Renal cortex interstitium (tissue), 15 donors: ENCODE measurements at places on chromosomes 1 and 21.

DNA sequence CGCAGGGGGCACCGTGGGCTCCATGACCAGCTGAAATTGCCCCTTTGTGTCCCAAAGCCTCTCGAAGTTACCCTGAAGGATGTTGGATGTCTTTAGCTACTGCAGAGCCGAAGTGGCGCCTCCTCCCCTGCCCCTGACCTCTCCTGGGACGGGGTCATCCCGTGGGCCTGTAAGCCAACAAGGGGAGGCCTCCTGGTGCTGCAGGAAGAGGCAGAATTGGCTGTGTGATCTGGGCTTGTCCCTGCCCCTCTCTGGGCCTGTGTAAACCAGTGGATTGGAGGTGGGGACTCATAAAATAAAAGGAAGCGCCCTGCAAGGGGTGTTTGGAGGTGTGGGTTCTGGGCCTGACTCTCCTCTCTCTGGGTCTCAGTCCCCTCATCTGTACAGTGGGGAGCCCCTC, 2.1 kb upstream of the TAS1R2 start:
- no peak for DNase-seq

DNA sequence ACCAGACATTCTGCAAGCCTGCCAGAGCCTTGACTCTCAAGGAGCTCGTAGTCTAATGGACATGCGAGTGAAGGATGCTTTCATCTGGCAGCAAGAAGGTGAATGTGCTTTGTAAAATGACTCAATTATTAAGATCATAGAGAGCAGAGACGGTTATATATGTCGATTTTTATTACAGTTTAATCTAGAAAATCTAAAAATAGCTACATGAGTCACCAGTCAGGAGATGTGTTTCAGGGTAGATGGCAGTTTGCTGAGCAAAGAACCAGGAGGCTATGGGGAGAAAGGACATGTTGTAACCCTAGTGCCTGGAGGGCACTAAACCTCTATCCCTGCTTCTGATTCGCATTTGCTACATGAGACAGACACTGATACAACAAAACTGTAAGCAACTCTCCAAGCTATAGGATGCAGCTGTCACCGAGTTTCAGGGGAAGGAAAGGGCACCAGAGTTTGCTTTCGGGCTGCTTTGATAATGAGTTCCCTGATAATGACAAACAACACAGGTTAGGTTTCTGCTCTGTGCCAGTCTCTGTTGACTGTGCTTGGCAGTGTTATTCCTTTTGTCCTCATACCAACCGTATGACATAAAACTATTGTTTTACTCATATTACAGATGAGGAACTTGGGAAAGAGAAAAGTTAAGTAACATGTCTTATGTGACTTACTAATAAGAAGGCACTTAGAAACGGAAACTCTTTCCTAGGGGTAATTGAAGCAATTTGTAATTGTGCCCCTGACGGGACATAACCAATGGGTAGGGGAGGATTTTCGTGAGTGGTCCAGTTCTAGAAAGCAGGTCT, 43.2 kb downstream of the C1orf198 start:
- no peak for DNase-seq

DNA sequence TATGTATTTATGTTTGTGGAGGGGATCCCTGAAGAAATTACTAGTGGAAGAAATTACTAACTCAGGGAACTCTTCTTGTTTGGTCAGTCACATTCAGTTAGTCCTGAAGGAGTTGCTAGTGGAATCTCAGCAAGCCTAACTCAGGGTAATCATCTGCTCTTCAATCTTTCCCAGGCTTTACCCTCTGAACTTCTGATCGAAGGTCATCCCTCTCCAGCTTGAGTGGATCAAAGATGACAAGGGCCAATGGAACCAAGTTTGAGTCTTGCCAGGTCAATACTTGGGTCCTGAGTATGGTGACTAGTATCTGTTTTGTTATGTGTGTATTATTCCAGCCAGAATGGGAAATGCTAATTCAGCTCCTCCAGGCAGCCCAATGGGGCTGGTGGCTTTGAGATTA, 49.3 kb downstream of the CFH start:
- no peak for DNase-seq

DNA sequence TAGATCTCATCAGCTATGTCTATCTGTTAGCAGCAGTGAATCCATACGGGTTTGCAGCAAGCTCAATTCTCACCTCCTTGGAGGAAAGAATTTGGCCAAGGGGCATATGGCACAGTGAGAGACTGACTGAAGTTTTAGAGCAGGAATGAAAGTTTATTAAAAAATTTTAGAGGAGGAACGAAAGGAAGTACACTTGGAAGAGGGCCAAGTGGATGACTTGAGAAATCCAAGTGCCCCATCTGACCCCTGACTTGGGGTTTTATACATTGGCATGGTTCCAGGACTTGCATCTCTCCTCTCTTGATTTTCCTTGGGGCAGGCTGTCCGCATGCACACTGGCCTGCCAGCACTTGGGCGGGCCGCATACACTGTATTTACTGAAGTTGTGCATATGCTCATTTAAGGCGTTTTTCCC, 9.2 kb upstream of the OSBPL9 start:
- DNase-seq, result no peak

GRCh38 chr1:24636661-24637357, 6.3 kb upstream of the SRRM1 start:
- DNase-seq, result no peak

DNA sequence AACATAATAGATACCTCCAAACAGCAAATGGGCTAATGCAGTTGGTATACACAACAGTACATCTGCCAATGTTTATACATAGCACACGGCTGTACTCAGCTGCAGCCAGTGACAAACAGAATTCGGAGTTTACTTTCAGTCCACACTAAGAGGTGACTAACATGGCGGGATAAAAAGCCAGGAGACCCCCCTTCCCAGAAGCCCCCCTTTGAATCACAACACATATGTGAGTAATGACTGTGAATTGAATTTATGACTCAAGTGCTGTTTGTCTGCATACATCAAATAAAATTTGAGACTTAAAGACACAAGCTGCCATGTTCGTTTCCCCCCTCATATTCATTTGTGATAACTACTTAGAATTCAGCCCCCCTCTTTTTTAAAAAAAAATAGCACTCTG, 113.2 kb downstream of the RUNX1 start:
- DNase-seq, result no peak
